Stimulated activated CD8-positive, alpha-beta memory T cell treated with anti-CD3 and anti-CD28 coated beads, Interleukin-4, amount 100 ng/mL, for 4 hours (primary cell): ENCODE measurements at places on chromosomes 4 and X.

DNA sequence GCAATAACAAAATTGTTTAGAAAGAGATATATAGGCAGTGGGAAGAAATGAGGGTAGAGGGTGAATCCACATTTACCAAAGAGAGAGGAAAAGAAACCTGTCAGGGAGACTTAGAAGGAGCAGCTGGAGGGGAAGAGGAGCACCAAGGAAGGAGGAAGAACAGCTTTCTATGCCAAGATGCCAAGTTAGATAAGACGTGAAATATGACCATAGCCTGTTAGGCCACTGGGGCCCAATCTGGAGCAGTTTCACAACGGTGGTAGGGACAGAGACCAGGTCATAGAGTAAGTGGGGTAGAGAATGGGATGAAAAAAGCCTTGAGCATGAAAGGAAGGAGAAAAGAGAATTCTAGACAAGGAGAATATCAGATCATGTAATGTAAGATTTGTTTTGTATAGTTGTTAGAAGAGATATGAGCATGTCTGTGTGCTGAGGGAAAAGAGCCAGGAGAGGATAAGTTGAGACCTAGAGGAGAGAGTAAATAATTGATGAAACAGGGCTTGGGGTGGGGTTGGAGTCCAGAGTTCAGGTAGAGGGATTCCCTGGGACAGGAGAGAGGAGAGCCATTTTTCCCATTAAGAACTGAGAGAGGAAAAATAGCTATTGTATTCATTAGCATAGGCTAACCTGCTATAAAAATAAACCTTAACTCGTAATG, 4.4 kb upstream of the SOWAHB start:
- no peak for DNase-seq

- DNase-seq, result no peak
Measured at GRCh38 chr4:159104694-159105414, 2.0 kb downstream of the RAPGEF2 start.

DNA sequence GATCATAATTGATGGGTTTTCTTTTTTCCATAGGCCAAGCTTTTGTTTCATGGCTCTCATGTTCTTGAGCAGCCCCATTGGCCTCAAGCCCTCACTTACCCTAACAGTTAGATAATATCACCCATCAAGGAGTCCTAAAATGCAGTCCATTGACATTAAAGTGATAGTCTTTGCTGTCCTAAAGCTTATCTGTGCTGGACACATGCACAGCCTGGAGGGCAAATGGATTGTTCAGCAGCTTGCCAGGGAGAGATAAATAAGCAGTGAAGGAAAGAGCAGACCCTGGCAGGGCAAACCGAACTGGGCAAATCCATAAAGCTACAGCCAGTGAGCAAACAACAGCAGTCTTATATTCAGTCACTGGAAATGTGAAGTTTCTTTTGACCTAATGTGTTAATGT, 199.6 kb upstream of the MID1 start:
- DNase-seq, result no peak

GRCh38 chrX:48919947-48920717, 1.3 kb upstream of the PIM2 start:
- no peak for DNase-seq

DNA sequence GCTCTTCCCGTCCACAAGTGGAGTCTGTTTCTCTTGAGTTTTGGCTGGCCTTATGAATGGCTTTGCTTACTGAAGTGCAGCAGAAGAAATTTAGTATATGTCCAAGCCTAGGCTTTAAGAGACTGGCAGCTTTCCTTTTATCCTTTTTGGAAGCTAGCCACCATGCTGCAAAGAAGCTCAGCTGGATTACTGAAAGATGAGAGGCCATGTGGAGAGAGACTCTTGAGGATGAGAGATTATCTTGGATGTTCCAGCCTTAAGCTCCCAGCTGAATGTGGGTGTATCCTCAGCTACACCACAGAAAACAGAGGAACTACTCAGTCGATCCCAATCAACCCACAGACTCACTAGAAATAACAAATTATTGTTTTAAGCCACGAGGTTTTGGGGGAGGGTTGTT, 12.5 kb downstream of the CCNG2 start:
- DNase-seq, result no peak

- no peak for DNase-seq
Measured at GRCh38 chr4:152666946-152667345, 12.9 kb downstream of the TMEM154 start.

GRCh38 chrX:109356684-109357083, 125.2 kb downstream of the GUCY2F start:
- DNase-seq, result no peak

- no peak for DNase-seq
Measured at GRCh38 chr4:177118596-177118995, 191.1 kb upstream of the NEIL3 start.

DNA sequence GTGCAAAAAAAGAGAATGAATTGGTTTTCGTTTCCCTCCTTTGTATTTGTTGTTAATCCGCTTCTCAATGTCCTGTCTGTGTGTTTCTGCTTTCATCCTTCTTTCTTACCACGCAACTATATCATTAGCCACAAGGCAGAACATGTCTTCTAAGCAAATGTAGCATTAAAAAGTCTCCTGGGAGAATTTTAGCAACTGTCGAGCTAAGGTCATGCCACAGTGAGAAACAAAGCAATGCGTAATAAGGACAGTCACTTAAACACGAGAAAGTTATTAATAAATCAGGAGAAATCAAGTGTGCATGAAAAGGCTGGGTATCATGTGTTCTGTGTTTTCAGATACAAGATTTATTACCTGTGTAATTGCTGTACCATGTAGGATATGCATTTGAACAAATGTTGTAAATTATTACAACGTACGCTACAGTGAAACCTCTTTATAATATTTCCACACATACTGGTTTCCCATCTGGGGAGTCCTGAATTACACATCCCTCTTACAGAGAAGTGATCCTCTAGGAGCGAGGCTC, 890.8 kb downstream of the TRIML1 start:
- DNase-seq, result no peak

DNA sequence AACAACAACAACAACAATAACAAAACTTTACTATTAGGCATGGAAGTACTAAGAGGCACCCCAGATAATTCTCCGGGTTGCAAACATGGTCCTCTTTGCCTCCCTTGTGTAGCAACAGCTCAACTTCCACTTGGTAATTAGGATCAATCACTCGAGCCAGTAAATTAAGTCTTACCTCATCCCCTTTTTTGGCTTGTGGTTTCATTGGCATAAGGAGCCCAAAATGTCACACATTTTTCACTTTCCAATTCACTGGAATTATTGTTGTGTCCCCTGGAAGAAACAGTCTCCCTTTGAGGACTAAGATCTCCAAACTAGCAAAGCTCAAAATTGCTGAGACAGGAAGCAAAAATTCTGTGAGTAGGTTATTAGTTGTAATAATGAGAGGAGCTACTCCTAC, 49.2 kb upstream of the HSD17B10 start:
- no peak for DNase-seq

DNA sequence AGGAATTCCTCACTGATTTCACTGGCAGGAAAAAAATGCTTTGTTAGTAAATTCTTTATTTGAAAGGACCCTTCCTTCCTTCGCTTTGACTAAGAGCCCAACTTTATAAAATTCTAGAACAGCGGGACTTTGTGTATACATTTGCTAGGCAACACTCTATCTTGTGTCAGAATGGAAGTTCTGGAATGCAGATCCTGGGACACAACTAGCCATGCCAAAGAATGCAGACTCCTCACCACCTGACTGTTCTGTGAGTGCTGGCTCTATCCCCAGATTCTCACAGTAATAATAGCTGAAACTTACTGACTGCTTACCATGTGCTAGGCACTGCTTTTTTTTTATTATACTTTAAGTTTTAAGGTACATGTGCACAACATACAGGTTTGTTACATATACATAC, 73.3 kb upstream of the ZDHHC15 start:
- DNase-seq, result no peak

- no peak for DNase-seq
Measured at GRCh38 chr4:78553529-78554060, 2.0 kb downstream of the ANXA3 start.

GRCh38 chrX:110086162-110086915, 83.4 kb downstream of the TMEM164 start:
- no peak for DNase-seq

GRCh38 chrX:133171962-133172708, 46.0 kb downstream of the TFDP3 start:
- DNase-seq, result no peak

- DNase-seq, result peak; percentile 57
Measured at GRCh38 chr4:89226665-89227574, 80.7 kb downstream of the GPRIN3 start.

- no peak for DNase-seq
Measured at GRCh38 chr4:7460566-7460965, 25.8 kb upstream of the PSAPL1 start.

- no peak for DNase-seq
Measured at GRCh38 chr4:85005865-85006377, 39.4 kb upstream of the WDFY3 start.

GRCh38 chr4:155802190-155802959, 43.6 kb downstream of the GUCY1B1 start:
- DNase-seq, result no peak

GRCh38 chr4:82099928-82100579, 273.7 kb downstream of the HNRNPD start:
- DNase-seq, result no peak

GRCh38 chrX:19682712-19683331, 167.5 kb upstream of the MAP3K15 start:
- DNase-seq, result peak; percentile 57

- no peak for DNase-seq
Measured at GRCh38 chr4:176189891-176190795, 5.2 kb downstream of the SPATA4 start.

GRCh38 chr4:55359397-55359916, 13.4 kb downstream of the SRD5A3 start:
- no peak for DNase-seq

DNA sequence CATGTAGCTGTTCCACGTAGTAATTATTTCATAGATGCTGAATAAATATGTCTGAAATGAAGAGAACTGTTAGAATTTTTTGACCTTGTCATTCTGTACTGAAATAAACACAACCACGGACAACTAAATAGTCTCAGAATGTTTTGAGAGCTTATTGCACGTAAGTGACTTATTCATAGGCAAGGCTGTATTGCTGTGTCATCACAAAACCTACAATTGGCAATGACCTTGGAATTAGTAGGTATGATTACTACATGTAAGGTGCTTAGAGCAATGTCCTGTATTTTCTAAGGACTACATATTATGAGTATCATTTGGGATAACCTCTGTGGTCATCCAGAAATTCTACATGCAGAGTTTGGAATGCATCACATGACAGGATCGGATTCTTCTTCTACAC, 237.2 kb upstream of the PUDP start:
- no peak for DNase-seq

DNA sequence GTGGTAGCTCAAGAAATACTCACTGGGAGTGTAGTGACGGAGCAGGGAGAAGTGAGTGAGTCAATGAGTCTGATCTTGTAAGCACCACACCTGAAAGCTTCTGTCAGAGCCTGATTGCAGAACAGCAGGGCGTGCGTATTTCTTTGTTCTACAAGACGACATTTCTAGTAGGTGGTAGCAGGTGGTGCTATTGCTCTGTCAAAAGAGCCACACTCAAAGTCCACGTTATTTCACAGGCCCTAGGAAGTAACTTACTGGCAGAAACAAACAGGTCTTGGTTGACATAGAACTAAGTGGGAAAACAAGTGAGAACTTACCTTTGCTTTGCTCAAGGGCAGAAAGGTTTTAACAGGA, 46.4 kb upstream of the SPRY1 start:
- DNase-seq, result no peak

- no peak for DNase-seq
Measured at GRCh38 chr4:143405075-143405730, 68.5 kb downstream of the GAB1 start.

GRCh38 chr4:98688411-98689290, 30.2 kb upstream of the TSPAN5 start:
- DNase-seq, result no peak

DNA sequence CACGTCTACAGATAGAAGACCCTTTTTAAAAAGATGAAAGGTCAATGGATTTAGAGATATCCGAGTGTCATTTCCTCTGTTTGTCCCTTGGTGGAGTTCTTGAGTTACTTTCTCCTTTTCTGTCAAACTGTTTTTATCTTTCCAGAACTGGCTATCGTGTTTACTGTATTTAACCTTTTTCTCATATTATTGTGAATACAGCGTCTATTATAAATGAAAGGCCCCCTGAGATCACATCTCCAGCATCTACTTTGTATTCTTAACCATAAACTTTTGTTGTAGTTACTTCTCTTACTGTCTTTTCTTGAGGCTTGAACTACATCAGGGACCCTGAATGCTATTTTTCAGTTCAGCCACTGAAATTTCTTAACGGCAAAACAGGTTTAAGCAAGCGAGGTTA, 4.0 kb upstream of the PCDH7 start:
- DNase-seq, result no peak

- DNase-seq, result no peak
Measured at GRCh38 chr4:176726803-176727202, 65.9 kb downstream of the VEGFC start.

- no peak for DNase-seq
Measured at GRCh38 chr4:122483481-122483880, 27.0 kb upstream of the IL2 start.
